ENCODE measurements at places on chromosomes 3 and 15.

DNA sequence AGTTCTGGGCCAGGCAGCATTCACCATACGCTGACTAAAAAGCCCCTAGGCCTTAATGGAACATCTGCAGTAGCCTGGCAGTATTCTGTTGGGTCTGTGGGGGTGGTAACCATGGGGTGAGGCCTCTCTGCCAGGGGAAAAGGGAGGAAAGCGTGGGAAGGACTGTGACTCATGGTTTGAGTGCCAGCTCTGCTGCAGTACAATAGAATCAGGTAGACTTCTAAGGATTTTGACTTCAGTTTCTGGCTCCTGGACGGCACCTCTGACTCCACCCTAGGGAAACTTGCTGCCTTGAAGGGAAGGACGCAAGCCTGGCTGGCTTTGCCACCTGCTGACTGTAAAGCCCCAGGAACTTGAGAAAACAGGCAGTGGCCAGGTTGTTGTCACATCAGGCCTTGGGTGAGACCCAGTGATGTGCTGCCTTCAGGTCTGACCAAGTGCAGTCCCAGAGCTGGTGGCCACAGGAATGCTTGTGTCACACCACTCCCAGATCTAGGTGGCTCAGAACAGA is 148.6 kb downstream of the SUCNR1 start:
- no peak for DNase-seq

DNA sequence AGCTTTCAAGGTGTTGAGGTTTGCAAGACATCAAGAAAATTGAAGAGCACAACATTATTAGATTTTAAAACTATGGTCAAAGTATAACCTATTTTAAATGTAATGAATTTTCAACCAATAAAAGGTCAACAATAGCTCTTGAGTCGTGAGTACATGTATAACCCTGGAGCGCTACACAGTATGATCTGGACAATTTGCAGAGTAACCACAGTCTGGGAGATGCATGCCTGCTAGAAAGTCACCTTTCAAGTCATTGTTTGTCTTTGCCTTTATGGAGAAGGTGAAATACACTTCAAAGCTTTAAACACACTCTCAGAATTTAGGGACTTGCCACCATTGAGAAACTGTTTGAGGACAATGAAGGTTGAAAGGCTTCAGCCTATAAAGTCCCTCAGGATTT is 112.6 kb upstream of the ALCAM start:
- DNase-seq, result no peak

GRCh38 chr3:102802819-102803420 is 368.1 kb downstream of the ZPLD1 start:
- no peak for DNase-seq

DNA sequence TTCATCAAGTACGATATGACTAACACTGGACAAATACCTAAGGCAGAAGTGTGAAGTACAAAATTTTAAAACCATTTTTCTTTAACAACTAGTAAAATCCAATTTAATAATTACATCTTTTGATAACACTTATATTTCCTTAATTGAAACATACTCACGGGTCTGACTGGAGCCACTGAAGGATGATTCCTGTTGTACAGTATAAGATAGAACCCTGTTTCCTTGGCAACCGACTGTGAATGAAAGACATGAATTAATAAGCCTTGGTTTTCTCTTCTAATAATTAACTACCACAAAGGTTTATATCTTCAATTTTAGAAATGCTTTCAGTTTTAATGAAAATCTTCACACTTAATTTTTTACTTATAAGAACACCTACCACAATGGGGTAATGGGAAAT is 19.4 kb downstream of the DHX36 start:
- DNase-seq, result no peak

- no peak for DNase-seq
These were observed 34.5 kb downstream of the ACAA1 start for GRCh38 chr3:38102444-38102814.

DNA sequence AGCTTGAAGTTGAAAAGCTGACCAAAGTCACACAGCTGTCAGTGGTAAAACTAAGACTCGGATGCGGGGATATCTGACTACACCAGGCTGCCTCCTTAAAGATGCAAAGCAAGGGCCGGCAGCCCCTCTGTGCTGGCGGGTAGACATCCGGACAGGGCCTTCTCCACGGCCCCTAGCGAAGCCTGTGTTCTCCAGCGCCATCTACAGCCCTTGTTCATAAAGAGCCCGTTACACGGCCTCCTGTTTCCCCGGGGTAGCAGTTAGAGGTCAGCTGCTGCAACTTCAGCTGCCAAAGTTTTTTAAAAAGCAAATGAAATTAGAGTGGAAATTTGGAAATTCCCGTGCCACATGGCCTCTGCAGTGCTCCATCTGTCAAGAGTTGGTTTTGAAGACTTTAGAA is 383.0 kb downstream of the TBL1XR1 start:
- peak; percentile 21 for DNase-seq

DNA sequence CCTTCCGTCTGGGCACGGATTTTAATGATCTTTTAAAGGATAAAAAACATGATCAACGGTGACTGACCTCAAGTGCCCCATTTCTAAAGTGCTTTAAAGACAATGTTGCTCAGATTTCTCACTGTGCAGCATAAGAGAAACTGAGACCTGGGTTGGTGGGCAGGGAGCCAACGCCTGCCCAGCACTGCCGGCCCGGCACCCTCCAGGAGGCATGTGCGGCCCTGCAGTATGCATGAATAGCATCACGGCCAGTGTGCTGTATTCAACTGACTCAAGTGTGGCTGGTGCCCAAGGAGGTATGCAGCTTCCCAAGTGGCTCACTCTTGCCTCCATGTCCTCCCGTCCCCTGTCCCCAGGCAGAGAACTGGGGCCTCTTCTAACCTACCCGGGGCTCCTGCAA is 30.3 kb downstream of the SEC61A1 start:
- no peak for DNase-seq

DNA sequence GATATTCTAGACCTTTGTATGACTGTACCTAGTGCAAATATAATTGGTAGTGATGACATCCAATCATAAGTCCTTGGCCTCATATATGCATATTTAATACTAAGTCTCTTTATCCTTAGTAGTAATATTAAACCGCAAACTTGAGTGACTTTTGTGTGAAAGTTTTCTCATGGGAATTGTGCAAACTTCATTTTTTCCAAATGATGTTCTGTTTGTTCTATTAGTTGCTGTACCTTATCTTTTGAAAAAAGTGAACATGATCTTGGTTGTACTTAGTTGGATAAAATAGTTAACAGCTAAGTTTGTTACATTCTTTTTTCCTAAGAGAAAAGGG is 43.2 kb downstream of the TMEM45A start:
- no peak for DNase-seq

DNA sequence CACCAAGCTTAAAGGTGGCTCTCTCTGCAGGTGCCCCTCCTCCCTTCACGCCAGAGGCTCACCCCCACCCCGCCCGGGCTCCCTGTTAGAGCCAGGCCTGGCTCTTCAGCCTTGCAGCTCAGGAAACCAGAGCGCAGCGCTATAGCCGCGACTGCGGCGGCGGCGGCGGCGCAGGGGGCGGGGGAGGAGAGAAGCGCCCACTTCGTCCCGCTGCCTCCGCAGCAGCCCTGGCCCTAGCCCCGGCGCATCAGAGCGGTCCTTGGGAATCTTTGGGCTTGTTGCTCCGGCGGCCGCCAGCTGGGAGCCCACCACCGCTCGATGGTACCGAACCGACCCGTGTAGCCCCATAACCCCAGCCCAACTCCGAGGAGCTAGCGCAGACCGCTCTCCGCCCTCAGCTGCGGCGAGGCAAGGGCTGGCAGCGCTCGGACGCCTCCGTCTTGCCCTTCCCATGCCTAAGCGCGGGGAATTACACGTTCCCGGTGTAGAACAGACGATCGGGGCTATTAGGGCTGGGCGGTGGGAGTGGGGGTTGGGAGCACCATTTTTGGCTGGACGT is 1.2 kb downstream of the RASGRF1 start:
- DNase-seq, result no peak

GRCh38 chr3:190224863-190225692 is 97.2 kb downstream of the CLDN1 start:
- no peak for DNase-seq

DNA sequence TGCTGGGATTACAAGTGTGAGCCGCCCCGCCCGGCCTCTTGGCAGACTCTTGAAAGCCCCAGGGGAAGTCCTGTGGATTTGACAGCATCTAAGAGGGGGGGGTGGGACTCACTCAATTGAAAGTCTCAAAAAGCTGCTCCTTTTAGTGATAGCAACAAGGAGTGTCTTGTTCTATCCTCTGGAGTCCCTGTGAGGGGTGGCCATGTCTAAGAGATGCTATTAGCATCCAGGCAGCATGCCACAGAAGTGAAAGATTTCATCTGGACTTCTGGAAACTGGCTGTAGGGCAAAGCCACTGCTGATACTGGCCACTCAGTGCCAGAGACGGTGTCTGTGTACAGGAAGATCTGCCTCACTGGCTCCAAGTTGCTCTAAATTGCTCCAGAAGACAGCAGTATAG is 74.0 kb downstream of the DHX36 start:
- DNase-seq, result no peak

DNA sequence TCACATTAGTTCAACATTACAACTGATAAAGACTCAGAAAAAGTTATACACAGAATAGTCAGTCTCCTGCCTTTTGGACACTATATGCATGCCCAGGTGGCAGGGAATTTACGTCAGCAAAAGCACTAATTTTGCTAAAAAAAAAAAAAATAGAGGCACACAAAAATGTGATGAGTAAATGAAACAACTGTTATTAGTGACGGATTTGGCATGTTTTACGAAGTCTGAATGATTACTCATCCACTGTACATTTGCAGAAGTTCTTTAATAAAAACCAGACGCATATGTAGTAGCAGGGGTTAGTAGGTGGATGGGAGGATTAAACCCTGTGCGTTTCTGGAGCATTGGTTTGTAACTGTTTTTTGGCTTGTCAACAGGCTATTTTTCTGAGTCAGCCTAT is 99.0 kb downstream of the MITF start:
- DNase-seq, result no peak

GRCh38 chr3:15903759-15904720 is 106.3 kb upstream of the ANKRD28 start:
- peak; percentile 89 for DNase-seq

- DNase-seq, result peak; percentile 58
These were observed 66.1 kb downstream of the SLC30A4 start for GRCh38 chr15:45456212-45457106.

DNA sequence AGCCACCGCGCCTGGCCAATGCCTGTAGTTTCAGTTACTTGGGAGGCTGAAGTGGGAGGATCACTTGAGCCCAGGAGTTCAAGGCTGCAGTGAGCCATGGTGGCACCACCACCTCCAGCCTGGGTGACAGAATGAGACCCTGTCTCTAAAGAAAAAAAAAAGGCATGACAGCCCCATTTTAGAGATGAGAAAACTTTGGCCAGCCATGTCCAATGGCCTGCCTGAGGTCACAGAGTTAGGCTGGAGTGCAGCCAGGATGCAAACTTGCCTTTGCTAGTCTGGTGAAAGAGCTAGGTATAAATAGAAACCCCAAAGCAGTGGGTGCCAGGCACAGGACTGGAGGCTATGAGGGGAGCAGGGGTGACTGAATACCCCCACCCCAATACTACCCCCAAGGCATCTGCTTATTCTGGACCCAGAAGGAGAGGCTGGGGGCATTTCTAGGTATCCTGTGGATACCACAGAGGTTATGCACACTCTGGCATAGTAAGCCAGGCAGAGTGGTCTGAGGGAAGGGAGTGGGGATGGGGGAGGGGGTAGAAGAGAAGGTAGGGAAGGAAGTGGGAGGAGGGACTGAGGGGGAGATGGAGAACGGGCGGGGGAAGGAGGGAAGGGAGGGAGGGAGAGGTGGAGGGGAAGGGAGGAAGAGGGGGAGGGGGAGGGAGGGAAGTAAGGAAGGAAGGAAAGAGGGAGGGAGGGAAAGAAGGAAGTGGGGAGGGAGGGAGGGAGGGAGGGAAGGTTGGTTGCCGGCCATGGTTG is 16.2 kb upstream of the C15orf39 start:
- no peak for DNase-seq

DNA sequence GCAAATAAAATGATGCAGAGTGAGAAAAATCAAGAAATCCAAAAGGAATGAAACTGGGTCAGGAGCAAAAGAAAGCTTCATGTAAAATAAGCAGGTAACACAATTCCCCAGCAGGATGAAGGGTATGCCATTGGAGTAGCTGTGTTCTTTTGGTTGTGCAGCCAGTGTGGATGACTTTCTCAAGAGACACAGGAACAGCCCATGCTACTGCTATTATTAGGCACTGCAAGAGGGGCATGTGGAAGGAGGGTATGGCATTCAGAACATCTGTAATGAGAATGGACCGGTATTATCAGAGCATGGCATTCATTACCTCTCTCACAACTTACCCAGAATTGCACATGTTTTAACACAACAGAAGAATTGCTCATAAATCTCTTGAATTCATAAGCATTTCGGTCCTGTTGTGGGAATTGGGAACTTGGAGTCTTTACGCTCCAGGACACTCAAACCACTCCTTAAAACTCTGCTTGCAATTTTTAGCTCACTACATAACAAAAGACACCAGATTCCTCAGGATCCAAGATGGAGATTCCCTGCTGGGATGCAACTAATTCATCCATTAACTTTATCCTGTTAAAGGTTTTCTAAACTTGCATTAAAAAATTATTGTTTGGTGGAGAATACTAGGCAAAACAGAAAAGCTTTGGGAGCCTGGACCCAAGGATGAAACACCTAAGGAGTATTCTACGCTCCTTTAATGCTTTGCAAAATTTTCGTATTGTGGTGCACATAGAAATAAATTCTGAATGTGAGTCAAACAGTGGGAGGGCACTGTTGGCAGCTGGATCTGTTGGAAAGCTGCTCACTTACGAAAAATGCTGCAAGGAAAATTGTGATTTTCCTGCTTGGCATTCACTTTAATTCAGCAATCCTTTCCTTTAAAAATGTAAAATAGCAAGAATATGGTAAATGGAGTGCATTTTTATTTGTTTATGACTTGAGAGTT is 34.6 kb upstream of the CDIN1 start:
- no peak for DNase-seq

DNA sequence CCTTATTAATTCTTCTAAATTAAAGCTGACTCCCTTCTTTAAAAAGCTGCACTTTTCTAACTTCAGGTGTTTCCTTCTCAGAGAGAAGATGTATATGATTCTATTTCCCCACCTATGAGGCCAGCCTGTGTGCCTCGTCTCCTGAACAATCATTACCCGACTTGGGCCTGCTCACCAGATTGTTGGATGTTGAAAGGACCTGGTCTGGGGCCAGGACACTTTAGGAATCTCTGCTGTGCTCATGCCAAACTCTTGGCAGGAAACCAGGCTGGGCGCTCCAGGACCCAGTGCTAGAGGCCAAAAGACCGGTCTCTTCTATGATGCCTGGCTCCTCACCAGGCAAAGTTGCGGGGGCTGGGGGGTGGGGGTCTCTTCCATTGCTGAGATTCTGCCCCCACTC is 16.9 kb upstream of the LRRC31 start:
- peak; percentile 85 for DNase-seq

DNA sequence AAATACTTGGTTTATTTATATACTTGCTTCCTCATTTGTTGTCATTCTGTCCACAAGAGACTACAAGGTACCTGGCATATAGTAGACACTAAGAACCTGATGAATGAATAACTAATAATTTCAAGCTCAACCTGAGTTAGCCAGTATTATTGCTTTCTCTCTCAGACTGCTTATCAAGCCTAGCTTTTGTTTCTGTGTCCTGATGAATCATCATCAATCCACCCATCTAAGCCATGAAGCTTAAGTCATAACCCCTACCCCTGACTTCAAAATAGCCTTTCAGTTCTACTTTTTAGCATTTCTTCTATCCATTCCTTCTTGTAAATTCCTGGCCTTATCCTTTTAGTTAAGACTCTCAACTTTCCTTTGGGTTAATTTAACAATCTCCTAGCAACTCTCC is 420.8 kb downstream of the EPHA6 start:
- DNase-seq, result no peak
